ENCODE measurements at places on chromosomes 4 and X. TPM values are rescaled to one million over a fixed set of nuclear protein-coding genes. Genes with fewer than 3 reads are reported as not detected.

CABS1 gene
- total RNA-seq = not detected

NUDT9 gene
- 26.4 TPM for total RNA-seq

GCNA gene
- 1.1 TPM for total RNA-seq

CXCR3 gene
- total RNA-seq = not detected

SRPX gene
- total RNA-seq = 85.2 TPM

CMC4 gene
- total RNA-seq = 74.3 TPM

PARM1 gene
- total RNA-seq = 40.1 TPM

TMEM164 gene
- 41.5 TPM for total RNA-seq

AMTN gene
- not detected for total RNA-seq

ITM2A gene
- 76.3 TPM for total RNA-seq

BBS12 gene
- total RNA-seq = 11.9 TPM

S100G gene
- total RNA-seq = not detected

UTP3 gene
- 18.9 TPM for total RNA-seq

MYL5 gene
- total RNA-seq = 3.0 TPM
